ENCODE measurements at places on chromosomes 16 and 17. TPM values are rescaled to one million over a fixed set of nuclear protein-coding genes. Genes with fewer than 3 reads are reported as not detected.
A peak's percentile ranks its signal among the peaks of the same experiment; 100 is the strongest.

The CES5A gene
- total RNA-seq = 0.51 TPM

The KRT25 gene
- total RNA-seq = not detected

The NPB gene
- 0.20 TPM for total RNA-seq

DNA sequence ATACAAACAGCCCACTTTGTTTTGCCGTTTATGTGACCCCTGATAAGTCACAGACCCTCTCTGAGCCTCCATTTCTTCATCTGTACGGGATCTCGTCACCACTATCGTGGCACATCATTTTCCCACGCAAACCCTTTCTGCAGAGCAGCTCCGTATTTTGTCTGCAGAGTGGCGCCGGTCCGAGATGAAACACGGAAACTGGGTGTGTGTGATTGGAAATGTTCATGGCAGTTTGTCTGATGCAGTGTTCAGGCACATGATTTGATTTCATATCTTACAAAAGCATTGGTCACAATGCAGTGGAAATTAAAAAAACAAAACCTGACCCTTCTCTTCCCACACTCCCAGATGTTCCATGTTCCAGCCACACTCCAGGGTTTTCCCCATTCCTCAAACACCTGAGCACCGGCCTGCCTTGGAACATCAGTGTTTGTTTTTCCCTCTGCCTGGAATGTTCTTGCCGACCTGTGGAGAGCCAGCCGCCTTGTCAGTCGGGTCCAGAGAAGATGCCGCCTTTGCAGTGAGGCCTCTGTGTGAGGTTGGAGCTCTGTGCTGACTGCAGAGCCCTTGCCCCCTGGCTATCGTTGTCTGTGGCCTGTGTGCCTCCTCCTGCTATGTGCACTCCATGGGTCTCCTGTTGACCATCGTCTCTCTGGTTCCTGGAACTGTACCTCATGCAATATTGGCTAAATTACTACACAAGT, 39.2 kb downstream of the NT5M start:
- no peak overlapping the region for H3K27ac ChIP-seq
- peaks cover 2% of the 10 kb centered on the region for H3K4me1 ChIP-seq
- H3K36me3 ChIP-seq = no peaks in the 10 kb centered on the region
- no peaks in the 10 kb centered on the region for H3K27me3 ChIP-seq

DNA sequence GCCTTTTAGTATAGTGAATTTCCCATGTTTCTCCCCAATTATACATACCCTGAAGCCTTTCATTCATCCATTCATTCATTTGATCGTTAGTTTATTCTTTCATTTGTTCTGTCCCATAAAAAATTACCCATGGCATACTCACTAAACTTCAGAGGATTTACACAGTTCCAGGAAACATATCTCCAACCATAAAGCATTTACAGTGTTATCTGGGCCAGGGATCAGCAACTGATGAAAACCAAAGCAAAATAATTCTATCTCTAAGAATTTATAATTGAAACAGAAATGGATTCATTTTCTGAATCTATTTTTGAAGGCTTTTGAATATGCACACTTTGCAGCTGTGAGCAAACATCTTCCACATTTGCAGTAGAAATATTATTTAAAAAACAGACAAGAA, 547.7 kb downstream of the KCNJ2 start:
- DNase-seq = no peak
- H3K27ac ChIP-seq = no peak overlapping the region
- H3K4me1 ChIP-seq = no peaks in the 10 kb centered on the region
- H3K36me3 ChIP-seq = no peaks in the 10 kb centered on the region
- H3K27me3 ChIP-seq = no peaks in the 10 kb centered on the region

DNA sequence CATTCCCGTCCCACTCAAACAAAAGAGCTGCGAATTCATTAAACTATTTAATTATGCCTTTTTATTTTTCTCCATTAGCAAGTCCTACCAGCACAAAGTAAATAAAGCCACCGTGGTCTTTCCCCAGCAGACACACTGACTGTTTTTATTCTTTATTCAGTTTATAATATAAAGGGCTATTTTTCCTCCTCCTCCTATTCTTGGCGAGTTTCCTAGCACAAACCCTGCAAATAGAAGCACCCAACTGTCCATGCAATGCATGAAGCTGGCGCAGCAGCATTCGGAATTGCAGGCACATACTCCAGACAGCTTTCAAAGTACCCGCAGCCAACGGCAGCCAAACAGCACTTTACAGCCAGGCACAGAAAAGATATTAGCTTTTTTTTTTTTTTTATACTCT, 583.4 kb upstream of the PSMD7 start:
- no peak for DNase-seq
- H3K4me3 ChIP-seq = no peak overlapping the region
- no peaks in the 10 kb centered on the region for H3K4me1 ChIP-seq
- H3K36me3 ChIP-seq = no peaks in the 10 kb centered on the region
- H3K27ac ChIP-seq = no peak overlapping the region
- H3K27me3 ChIP-seq = no peaks in the 10 kb centered on the region

DNA sequence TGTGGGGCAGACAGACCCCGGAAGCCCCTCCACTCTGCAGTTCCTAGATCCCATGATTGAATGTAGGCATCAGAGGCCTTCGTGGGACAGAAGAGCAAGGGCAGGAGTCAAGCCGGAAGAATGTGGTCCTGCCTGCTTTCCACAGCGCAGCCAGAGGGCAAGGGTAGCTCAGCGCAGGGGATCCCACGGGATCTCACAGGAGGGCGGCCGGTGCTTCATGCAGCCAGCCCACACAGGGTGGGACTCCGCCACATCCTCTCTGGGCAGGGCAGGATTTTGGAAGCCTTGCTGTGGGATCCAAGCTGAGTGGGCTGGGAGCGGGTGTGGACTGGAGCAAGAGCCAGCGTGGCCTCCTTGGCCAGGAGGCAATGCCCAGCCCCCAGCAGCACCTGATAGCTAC, 13.0 kb downstream of the KATNB1 start:
- H3K4me3 ChIP-seq = no peak overlapping the region
- no peak for DNase-seq
- peaks cover 3% of the 10 kb centered on the region for H3K36me3 ChIP-seq
- H3K27me3 ChIP-seq = no peaks in the 10 kb centered on the region

DNA sequence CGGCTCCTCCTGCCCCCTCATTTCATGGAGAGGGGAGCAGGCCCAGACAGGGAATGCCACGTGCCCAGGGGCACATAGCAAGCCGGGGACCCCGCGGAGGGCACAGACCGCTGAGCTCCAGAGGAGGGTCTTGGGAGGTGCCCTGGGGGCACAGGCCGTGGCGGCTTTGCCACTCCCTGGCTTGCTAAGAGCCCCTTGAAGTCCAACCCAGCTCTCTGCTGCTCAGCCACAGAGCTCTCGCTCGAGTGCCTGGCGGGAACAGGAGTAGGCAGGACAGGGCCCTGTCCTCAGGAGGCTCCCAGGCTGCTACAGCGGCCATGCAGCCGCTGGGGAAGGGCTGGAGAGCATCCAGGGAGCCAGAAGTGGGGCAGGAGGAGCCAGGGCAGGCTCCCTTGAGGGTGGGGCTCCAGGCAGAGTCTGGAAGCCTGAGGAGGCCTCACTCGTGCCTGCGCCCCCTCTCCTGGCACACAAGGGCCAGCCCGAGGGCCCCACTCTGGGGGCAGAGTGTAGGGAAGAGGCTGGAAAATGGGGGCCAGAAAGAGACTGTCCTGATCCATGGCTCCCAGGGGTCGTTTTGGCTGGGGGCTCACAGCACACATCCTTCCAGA, 4.4 kb upstream of the RAB26 start:
- no peaks in the 10 kb centered on the region for H3K27me3 ChIP-seq
- no peak overlapping the region for H3K4me3 ChIP-seq
- DNase-seq = peak; percentile 52
- H3K4me1 ChIP-seq = peaks cover 15% of the 10 kb centered on the region
- H3K36me3 ChIP-seq = no peaks in the 10 kb centered on the region

DNA sequence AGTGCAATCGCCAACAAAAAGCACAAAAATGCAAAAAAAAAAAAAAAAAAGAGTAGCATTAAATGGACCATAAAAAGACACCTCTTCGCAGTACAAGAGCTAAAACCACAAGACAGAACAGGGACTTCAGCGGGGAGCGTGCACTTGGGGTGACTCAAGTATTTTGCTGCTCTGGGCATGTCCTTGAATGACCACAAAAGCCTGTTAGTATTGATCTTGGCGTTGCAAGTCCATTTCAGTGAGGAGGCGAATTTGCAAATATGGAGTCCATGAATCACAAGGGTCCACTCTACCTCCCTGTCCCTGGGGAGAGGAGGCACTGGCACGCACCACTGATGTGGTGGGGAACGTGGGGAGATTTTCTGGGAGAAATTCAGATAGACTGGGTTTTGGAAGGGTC, 78.9 kb downstream of the CNGB1 start:
- H3K27me3 ChIP-seq = no peaks in the 10 kb centered on the region
- peaks cover 2% of the 10 kb centered on the region for H3K4me1 ChIP-seq
- DNase-seq = no peak
- H3K36me3 ChIP-seq = no peaks in the 10 kb centered on the region

DNA sequence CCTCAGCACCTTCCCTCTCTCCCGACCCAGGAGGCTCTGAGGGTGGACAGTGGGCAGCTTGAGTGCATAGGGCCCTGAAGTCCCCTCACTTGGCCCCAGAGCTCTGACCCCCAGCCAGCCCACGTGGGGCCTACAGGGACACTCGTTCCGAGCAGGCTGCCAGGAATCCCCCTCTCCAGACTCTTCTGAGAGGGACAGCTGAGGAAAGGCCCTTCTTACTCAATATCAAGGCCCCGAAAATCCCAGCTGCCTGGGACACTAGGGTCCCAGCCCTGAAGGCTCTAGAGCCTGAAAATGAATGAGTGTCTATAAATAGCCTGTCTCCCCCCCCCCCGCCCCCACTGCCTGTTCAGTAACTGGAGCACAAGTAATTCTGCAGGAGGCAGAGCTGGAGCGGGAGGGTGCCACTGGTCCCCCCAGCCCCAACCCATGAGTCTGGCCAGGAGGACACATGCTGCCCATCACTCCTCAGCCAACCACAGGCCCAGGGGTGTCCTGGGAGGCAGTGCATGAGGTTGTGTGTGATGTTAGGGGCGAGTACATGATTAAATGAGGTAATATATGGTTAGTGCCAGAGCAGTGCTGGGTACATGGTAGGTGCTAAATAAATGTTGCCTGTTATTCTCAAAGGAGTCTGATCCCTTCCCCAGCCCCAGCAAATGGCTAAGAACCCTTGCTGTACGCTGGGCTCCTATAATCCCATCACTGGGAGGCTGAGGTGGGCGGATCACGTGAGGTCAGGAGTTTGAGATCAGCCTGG, 11.6 kb downstream of the ADAM11 start:
- peaks cover 5% of the 10 kb centered on the region for H3K4me1 ChIP-seq
- H3K27me3 ChIP-seq = no peaks in the 10 kb centered on the region
- no peak overlapping the region for H3K4me3 ChIP-seq
- no peak overlapping the region for H3K27ac ChIP-seq

DNA sequence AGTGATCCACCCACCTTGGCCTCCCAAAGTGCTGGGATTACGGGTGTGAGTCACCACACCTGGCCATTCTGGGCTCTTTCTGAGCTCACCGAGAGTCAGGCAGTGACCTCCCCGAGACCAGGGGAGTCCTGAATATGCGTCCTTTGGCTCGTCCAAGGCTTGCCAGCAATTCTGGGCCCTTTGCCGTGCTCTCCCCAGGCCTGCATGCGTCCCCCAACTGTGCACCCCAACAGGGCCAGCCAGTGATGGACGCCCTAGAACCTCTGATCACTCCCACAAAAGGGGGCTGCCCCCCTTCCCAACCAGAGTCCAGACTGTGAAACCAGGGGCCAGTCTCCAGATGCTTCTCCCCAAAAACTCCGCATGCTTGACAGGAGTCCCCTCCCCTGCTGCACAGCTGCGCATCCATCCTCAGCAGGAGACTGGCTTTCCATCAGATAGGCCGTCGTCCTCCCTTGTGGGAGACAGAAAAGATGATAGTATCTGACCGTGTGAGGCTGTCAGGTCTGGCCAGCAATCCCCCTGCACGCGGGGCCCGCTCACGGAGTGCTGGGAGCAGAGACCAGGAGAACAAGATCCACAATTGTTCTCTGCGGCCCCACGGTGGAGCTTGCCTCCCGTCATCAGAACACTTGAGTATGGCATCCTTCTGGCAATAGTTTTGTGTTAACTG, 15.5 kb downstream of the HS3ST6 start:
- no peak for DNase-seq
- H3K27me3 ChIP-seq = peaks cover 12% of the 10 kb centered on the region
- no peaks in the 10 kb centered on the region for H3K36me3 ChIP-seq
- no peak overlapping the region for H3K4me3 ChIP-seq
- no peaks in the 10 kb centered on the region for H3K4me1 ChIP-seq

- H3K27ac ChIP-seq = no peak overlapping the region
- H3K4me1 ChIP-seq = peaks cover 6% of the 10 kb centered on the region
- H3K4me3 ChIP-seq = no peak overlapping the region
- no peak for DNase-seq
Observed at GRCh38 chr16:54171626-54172537, 114.7 kb downstream of the IRX3 start.

DNA sequence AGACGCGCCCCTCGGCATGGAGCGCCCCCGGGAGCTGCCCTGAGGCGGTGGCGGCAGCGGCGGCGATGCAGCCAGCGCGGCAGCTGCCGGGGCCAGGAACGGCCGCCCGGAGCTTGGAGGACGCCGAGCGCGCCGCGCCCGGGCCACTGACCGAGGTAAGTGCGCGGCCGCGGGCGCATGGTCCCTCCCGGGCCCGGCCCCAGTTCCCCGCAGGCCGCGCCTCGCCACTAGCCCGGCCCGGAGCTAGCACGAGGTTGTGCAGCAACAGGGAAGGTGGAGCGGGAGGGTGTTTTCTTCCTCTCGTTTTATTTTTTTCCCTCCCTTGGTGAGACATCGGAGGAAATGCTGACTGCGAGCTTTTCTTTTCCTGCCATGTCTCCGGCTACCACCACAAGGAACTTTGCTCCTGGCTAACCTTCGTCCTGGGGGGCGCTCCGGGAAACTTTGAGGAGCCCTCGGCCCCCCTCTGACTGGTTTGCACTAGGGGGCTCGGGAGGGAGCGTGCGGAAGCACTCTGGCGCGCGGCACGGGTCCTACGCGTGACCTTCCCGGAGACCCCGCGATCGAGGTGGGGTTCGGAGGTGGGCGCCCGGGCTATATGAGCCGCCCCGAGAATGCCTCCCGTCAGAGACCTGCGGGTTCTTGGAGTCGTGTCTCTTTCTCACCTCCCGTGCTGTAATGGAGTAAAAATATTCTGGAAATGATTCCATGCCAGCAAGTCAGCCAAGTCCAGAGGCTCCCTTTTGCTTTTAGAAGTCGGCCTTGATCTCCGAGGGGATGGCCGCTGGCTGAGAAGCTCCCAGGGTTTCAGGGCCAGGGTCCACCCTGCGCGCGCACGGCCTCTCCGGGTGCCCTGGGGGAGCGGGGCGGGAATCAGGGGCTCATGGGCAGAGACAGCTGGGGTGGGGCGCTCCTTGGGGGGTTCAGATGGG, 868 bp downstream of the KCNJ12 start:
- no peaks in the 10 kb centered on the region for H3K36me3 ChIP-seq
- peaks cover 31% of the 10 kb centered on the region for H3K27me3 ChIP-seq
- DNase-seq = no peak
- H3K4me3 ChIP-seq = peak overlapping the region; percentile 53
- H3K4me1 ChIP-seq = peaks cover 19% of the 10 kb centered on the region
